ENCODE measurements at places on chromosomes 5 and 9.

DNA sequence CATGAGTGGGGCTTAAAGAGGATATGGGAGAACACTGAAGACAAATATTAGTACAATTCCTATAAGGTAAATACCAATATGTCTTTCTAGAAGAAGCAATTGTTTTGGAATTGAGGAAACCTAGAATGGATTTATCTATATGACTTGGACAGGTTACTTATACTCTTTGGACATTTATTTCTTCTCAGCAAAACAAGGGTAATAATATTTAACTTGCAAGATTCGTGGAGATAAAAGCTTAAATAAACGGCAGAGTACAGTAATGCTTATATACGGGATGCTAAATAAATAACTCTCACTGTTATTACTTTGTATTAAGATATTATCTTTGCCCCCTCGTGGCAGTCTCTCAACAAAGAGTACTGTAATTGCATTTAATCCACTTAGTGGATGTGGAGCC is 8.6 kb downstream of the DMRTA1 start:
- DNase-seq, result no peak

DNA sequence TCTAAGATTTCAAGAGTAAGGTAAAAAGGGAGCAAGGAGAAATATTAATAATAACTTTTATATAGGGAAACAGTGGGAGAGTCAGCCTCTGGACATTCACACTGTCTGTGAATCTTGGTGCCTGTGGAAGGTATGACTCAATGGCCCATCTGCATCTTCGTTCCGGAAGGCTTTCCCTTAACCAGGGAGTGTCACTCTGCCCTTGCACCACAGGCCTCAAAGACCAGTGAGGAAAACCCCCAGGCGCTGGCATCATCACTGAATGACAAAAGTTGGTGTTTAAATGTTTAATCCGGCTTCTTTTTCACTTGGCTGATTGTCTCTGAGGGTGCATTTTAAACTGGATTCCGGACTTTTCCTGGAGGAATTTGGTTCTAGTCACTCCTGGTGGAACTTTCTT is 522.4 kb upstream of the TLE4 start:
- no peak for DNase-seq

DNA sequence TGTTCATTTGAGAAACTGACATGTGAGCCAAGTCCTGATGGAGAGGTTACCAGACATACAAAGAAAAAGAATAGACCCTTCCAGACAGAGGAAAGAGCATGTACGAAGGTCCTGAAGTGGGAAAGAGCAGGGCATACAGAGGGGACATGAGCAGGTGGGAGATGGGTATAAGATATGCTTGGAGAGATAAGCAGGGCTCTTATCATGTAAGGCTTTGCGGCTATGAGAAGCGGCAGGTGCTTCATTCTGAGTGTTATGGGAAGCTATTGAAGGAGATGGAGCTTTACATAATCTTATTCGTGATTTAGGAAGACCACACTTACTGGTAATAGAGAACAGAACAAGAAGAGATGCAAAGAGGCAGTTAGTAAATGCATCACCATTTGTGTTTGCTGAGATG is 417.1 kb downstream of the EBF1 start:
- DNase-seq, result no peak

DNA sequence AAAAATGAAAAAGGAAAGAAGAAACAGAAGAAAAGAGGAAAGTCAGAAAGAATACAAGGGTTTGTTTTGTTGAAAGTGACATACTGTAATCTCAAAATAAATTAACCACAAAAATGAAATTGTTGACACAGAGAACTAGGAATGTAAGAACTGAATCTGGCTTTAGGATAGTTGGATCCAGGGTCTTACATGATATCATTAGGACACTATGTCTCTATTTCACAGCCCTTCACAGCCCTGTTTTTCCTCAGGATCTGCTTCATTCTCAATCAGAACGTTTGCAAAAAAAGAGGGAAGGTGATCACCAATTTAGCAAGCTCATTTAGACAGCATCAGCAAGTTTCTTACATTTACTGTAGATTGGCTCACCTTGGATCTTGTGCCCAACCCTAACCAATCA is 188.5 kb upstream of the NREP start:
- DNase-seq, result no peak
